ENCODE measurements at places on chromosomes 4 and X.

DNA sequence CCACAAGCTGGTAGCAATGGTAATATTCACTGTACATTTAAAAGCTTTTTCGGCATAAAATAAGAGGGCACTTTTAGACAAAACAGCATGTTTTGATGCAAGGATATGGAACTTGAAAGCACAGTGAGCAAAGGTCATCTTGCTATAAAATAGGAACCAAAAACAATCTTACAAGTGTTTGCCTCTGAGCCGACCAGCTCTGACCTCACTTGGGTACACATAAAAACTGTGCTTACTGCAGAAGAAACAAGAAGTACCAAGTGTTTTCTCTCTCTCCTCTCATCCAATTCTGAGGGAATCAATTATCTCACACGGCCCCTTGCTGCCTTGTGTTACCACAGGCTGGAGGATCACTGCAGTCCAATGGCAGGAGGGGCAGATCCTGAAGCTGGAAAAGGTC, 4.8 kb upstream of the IQSEC2 start:
- no peak for DNase-seq

- no peak for DNase-seq
These were observed 238.4 kb upstream of the TEX13A start for GRCh38 chrX:105458846-105459245.

- no peak for DNase-seq
These were observed 111.0 kb downstream of the MID1 start for GRCh38 chrX:10509397-10509796.

DNA sequence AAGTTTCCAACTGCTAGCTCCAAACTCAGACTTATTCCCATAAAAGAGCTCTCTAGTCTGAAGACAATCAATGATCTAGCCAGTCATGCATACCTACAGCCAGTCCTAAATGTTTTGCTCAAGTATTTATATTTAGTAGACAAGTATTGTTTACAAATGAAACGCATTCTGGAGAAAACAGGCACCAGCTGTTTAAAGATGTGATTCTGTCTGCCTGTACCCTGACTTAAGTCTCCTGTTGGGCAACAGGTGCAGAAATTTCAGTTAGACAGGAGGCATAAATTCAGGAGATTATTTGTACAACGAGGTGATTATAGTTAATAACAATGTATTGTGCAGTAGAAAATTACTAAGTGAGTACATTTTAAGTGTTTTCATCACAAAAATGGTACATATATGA, 28.9 kb downstream of the LNX1 start:
- no peak for DNase-seq

GRCh38 chr4:174147863-174148262, 135.6 kb downstream of the FBXO8 start:
- DNase-seq: no peak

- no peak for DNase-seq
These were observed 151.0 kb upstream of the PSAPL1 start for GRCh38 chr4:7585768-7586167.

DNA sequence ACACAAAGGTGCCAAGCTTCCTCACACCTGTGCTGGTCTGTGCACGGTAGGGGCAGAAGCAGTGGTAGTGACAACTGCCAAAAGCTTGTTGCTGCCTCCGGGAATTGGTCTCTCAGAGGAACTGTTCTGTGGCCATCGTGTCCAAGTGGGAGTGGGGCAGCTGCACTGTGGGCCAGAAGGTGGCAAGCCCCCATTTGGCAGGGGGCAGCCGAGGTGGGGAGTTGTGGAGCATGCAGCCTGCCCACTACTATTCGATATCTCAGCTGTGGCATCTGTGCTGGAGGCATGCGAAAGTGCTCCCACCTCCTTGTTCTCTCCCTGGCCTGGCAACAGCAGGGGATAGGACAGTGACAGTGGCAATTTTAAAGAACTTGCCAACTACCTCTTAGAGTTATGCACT, 192.8 kb downstream of the TBX22 start:
- DNase-seq: no peak
